ENCODE measurements at places on chromosomes 2 and 18. TPM values are rescaled to one million over a fixed set of nuclear protein-coding genes. Genes with fewer than 3 reads are reported as not detected.
A peak's percentile ranks its signal among the peaks of the same experiment; 100 is the strongest.

- no peak for DNase-seq
- H3K4me3 ChIP-seq, result peak overlapping the region; percentile 88
- H3K27me3 ChIP-seq, result no peaks in the 10 kb centered on the region
Observed at GRCh38 chr2:218270721-218271486, 585 bp downstream of the PNKD start.

- no peak overlapping the region for H3K27ac ChIP-seq
- DNase-seq, result no peak
- no peaks in the 10 kb centered on the region for H3K27me3 ChIP-seq
- H3K4me1 ChIP-seq, result no peaks in the 10 kb centered on the region
- no peaks in the 10 kb centered on the region for H3K36me3 ChIP-seq
- no peak overlapping the region for H3K4me3 ChIP-seq
Observed at GRCh38 chr2:33011941-33012340, 65.2 kb downstream of the LTBP1 start.

- no peaks in the 10 kb centered on the region for H3K27me3 ChIP-seq
- H3K27ac ChIP-seq, result no peak overlapping the region
- H3K36me3 ChIP-seq, result no peaks in the 10 kb centered on the region
- H3K4me3 ChIP-seq, result no peak overlapping the region
- no peaks in the 10 kb centered on the region for H3K4me1 ChIP-seq
Observed at GRCh38 chr18:71598374-71598773, 945.8 kb downstream of the CBLN2 start.

GRCh38 chr18:23341383-23341782 lies 111.7 kb upstream of the RIOK3 start:
- no peak overlapping the region for H3K4me3 ChIP-seq
- H3K4me1 ChIP-seq, result no peaks in the 10 kb centered on the region
- DNase-seq, result no peak
- no peak overlapping the region for H3K27ac ChIP-seq

GRCh38 chr2:186717320-186718007 lies 23.6 kb downstream of the FAM171B start:
- no peak overlapping the region for H3K27ac ChIP-seq
- H3K4me3 ChIP-seq, result no peak overlapping the region
- no peak for DNase-seq

DNA sequence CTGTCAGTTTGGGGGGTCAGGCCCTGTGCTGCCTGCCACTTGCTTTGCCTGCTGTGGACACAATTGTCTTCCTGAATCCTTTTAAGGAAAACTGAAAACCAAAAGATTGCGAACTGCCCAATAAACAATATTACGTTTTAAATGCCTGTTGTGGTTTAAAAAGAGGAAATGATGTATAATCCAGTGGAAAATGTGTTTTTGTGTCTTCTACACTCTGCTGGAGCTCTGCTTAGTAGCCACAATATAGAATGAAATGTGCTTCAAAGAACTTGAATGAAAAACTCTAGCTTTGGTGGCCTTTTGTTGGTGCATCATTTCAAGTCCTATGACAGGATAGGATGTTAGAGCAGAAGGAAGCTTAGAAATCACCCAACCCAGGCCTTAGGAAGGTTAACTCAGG lies 23.2 kb upstream of the CABYR start:
- H3K27me3 ChIP-seq, result no peaks in the 10 kb centered on the region
- no peak overlapping the region for H3K27ac ChIP-seq
- no peak for DNase-seq
- H3K4me3 ChIP-seq, result no peak overlapping the region
- H3K36me3 ChIP-seq, result peaks cover 50% of the 10 kb centered on the region

- no peaks in the 10 kb centered on the region for H3K27me3 ChIP-seq
- peaks cover 45% of the 10 kb centered on the region for H3K4me1 ChIP-seq
- peak overlapping the region; percentile 68 for H3K27ac ChIP-seq
- peak; percentile 73 for DNase-seq
- no peaks in the 10 kb centered on the region for H3K36me3 ChIP-seq
- peak overlapping the region; percentile 27 for H3K4me3 ChIP-seq
Observed at GRCh38 chr2:136238286-136239078, 120.5 kb upstream of the CXCR4 start.

DNA sequence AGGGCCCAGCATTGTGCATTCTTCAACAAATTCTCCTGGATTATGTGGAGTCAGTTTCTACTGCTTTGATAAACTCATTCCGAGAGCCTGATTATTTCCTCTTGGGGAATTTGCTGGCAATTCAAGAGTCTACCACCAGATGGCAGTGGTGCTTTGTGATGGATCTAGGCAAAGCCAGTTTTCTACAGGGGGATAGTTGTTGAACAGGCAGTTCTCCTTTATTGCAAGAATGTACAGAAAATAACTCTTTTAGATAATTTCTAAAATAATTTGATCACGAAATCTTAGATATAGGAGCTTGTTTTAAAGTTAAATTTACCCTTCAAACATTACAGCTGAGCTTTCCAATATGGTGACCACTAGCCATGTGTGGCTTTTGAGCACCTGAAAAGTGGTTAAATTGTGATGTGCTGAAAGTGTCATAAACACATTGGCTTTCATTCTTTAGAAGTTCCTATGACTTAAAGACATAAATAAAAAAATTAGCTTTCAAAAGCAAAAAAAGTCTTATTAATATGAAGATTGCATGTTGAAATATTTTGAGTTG lies 66.7 kb upstream of the HAAO start:
- peak; percentile 49 for DNase-seq
- H3K4me1 ChIP-seq, result no peaks in the 10 kb centered on the region
- H3K36me3 ChIP-seq, result no peaks in the 10 kb centered on the region
- H3K27me3 ChIP-seq, result no peaks in the 10 kb centered on the region
- H3K4me3 ChIP-seq, result no peak overlapping the region

- no peak overlapping the region for H3K4me3 ChIP-seq
- H3K27ac ChIP-seq, result no peak overlapping the region
- DNase-seq, result peak; percentile 26
- peaks cover 4% of the 10 kb centered on the region for H3K36me3 ChIP-seq
Observed at GRCh38 chr2:112121682-112122254, 16.4 kb upstream of the FBLN7 start.

DNA sequence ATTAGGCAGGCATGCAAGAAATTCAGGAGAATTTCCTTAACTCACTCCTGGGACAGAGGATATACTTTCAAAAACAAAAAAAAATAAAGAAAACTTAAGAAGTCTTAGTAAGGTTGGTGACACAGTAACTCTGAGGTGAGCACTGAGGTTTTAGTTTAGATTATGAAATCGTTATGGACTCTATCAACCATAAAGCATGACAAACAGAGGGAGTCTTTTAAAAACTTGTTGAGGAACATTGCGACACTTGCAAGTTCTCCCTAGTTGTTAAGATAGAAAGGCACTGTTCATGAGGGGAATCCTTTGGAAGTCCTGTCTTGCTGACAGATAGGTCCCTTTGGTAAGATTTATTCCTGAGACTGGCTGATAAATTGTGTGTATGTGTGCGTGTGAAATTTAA lies 194.3 kb upstream of the ERBB4 start:
- H3K36me3 ChIP-seq, result no peaks in the 10 kb centered on the region
- DNase-seq, result no peak
- no peaks in the 10 kb centered on the region for H3K27me3 ChIP-seq
- H3K4me1 ChIP-seq, result no peaks in the 10 kb centered on the region
- no peak overlapping the region for H3K27ac ChIP-seq

DNA sequence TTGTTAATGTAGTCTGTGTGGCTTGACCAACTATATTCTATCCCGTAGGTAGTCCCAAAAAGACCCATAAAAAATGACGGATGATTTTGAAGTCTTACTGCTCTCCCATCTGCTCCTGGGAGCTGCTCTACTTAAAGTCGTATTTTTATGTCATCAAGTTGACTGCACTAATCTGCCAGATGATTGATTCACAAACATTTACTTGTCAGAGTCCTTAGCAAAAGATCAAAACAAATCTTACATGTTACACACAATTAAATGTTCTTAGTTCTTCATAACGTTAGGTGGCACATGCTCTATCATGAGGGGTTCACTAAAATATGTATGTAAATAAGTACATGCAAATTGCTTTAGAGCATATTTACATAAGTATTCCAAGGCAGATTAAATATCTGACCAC lies 498.3 kb upstream of the LRRTM4 start:
- H3K27me3 ChIP-seq, result no peaks in the 10 kb centered on the region
- no peak for DNase-seq
- no peaks in the 10 kb centered on the region for H3K36me3 ChIP-seq

GRCh38 chr2:94960266-94960665 lies 65.2 kb upstream of the MAL start:
- no peak for DNase-seq
- H3K4me3 ChIP-seq, result no peak overlapping the region
- no peaks in the 10 kb centered on the region for H3K4me1 ChIP-seq
- H3K36me3 ChIP-seq, result no peaks in the 10 kb centered on the region

- H3K27me3 ChIP-seq, result peaks cover 5% of the 10 kb centered on the region
- H3K36me3 ChIP-seq, result no peaks in the 10 kb centered on the region
- H3K4me1 ChIP-seq, result peaks cover 11% of the 10 kb centered on the region
- no peak for DNase-seq
Observed at GRCh38 chr2:240431661-240432424, 3.6 kb upstream of the GPC1 start.

DNA sequence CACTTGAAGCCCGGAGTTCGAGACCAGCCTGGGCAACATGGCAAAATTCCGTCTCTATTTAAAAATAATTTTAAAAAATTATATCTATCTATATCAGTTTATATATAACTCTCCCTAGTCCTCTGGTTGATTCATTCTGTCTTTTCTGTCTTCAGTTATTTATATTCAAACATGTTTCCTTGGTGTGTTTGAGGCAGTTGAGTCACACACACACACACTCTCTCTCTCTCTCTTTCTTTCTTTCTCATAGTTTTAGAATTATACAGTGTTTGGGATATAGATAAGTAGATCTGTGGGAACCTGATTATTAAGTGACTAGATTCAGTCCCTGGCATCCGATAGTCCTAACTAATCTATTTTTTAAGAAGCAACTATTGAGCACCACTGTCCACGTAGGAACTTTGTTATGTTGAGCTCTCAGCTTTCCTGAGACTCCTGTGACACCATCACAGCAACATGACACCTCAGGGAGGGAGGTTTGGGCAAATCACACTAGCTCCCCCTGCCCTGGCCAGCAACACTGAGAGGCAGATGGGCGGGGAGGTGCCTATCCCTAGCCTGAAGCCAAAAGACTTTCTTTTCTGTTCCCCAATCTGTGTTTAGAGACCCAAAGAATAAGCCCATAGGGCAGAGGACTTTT lies 482.7 kb downstream of the DLGAP1 start:
- no peak overlapping the region for H3K4me3 ChIP-seq
- H3K27ac ChIP-seq, result no peak overlapping the region
- H3K36me3 ChIP-seq, result no peaks in the 10 kb centered on the region
- H3K4me1 ChIP-seq, result no peaks in the 10 kb centered on the region

DNA sequence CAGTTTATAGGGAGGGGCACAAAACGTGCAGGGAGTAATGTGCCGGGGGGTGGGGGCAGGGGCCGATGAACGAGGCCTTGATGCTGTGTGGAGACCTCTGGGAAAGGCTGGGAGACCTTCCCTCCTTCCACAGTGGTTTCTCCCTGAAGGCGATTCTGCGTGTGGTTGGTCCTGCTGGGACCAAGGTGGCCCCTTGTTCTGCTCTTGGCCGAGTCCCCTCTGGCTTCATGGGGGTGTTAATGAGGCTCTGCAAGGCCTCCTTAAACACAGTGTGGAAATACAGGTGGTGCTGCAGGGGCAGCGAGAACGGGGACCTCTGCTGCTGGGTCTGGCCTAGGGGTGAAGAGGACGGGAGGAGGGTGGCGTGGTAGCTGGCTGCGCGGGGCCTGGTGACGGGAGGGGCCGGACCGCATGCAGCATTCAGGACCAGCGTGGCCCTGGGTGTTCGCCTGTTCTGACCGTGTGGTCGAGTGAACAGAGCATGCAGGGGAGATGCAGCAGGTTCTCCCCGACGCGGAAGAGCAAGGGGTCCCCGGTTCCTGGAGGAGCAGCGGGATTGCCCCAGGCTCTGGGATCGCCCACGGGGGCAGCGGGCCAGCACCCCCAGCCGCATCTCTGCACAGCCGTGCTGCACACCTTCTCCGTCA lies 42.1 kb upstream of the KCNG2 start:
- no peaks in the 10 kb centered on the region for H3K27me3 ChIP-seq
- H3K36me3 ChIP-seq, result no peaks in the 10 kb centered on the region
- DNase-seq, result no peak
- H3K4me1 ChIP-seq, result no peaks in the 10 kb centered on the region

- peaks cover 12% of the 10 kb centered on the region for H3K4me1 ChIP-seq
- H3K4me3 ChIP-seq, result no peak overlapping the region
- no peak overlapping the region for H3K27ac ChIP-seq
- no peak for DNase-seq
- no peaks in the 10 kb centered on the region for H3K27me3 ChIP-seq
Observed at GRCh38 chr2:207725873-207726578, 14.6 kb downstream of the CCNYL1 start.

DNA sequence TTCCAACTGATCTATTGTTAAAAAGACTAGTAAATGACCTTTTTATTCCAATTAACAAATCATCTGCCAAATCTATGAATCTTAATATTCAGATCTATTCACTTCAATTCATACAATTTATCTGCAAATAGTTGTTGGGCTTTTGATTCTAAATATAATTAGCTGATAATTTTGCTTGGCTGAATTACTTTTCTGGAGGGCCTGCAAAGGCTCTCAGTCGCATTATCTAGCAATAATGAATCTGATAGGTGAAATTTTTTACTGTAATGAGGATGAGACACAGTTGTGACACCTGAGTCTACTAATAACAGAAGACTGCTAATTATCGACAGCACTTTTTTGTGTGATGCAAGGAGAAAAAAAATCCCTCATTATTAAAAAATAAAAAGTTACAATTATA lies 565.1 kb downstream of the ZEB2 start:
- no peaks in the 10 kb centered on the region for H3K36me3 ChIP-seq
- no peaks in the 10 kb centered on the region for H3K27me3 ChIP-seq
- no peak overlapping the region for H3K4me3 ChIP-seq
- no peak for DNase-seq
- H3K4me1 ChIP-seq, result no peaks in the 10 kb centered on the region

DNA sequence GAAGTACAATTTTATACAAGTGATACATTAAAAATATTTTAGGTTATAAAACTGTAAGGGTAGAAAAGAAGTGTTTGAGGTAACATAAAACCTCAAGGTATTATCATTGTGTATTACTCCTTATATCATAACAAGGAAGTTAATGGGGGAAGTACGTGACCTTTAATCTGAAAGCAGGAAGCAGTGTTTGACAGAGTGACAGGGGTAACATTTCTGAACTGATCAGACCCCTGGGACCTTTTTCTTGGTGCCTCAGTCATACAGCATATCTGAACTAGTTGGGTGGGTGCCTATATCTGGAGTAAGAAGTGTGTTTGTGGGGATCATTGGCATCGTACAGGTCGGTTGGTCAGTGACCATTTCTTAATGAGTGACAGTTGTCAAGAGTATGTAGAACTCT lies 43.0 kb downstream of the MALT1 start:
- no peak for DNase-seq
- H3K36me3 ChIP-seq, result no peaks in the 10 kb centered on the region
- no peaks in the 10 kb centered on the region for H3K27me3 ChIP-seq
- H3K4me3 ChIP-seq, result no peak overlapping the region
- H3K27ac ChIP-seq, result no peak overlapping the region

The RASGRP3 gene
- 3.5 TPM for total RNA-seq

The KYNU gene
- not detected for total RNA-seq

The EFEMP1 gene
- not detected for total RNA-seq

The PRSS56 gene
- total RNA-seq, result not detected

The SP110 gene
- total RNA-seq, result 55.2 TPM

The BIRC6 gene
- 71.8 TPM for total RNA-seq

The SCG2 gene
- not detected for total RNA-seq

The NOL4 gene
- not detected for total RNA-seq

The WDSUB1 gene
- total RNA-seq, result 4.4 TPM

The EN1 gene
- total RNA-seq, result not detected

The KIAA2012 gene
- total RNA-seq, result not detected
